ENCODE measurements at places on chromosomes 2 and 18. TPM values are rescaled to one million over a fixed set of nuclear protein-coding genes. Genes with fewer than 3 reads are reported as not detected.

GRCh38 chr18:37483221-37483971 lies 82.2 kb downstream of the CELF4 start:
- DNase-seq = no peak

DNA sequence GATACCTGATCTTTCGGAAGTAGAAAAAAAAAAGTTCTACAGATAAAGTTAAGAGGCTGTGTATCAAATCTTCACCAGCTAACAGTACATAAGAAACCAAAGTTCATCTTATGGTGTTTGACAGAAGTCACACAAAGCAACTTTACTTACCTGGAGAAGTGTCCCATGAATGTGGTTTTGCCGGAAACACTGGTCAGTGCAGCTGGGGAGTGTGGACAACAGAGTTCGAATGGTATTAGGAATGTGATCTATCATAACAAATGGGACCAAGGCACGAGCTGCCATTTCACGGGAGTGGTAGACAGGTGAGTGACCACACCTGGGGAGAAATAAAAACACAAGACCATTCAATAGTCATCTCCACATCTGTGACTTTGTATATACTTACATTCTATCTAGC lies 171.4 kb upstream of the ZFP36L2 start:
- no peak for DNase-seq

GRCh38 chr2:86522711-86523110 lies 40.5 kb downstream of the CHMP3 start:
- DNase-seq = no peak

COL3A1 gene
- not detected for polyA plus RNA-seq

DNA sequence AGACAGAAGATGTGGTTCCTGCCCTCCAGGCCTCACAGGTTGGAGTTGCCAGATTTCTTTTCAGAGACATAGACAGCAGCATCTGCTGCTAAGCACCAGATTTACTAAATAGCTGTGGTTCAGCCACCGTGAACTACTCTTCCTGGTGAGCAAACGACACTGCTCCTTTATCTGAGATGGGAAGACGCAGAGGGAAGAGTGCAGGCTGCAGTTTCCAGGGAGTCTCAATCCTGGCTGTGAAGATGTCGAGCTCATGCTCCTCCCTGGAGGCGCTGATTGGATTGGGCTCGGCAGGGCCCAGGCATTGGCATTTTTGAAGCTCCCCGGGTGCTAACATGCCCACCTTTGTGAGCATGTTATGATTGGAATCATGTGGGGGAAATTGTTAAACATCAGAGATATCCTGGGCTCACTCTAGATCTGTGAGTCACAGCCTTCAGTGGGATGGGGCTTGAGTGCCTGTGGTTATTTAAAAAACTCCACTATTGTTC lies 314.8 kb downstream of the TSN start:
- no peak for DNase-seq

ARHGAP15 gene
- 107 TPM for polyA plus RNA-seq

GRCh38 chr2:696999-697627 lies 19.9 kb upstream of the TMEM18 start:
- no peak for DNase-seq

RGPD5 gene
- 0.84 TPM for polyA plus RNA-seq

DNA sequence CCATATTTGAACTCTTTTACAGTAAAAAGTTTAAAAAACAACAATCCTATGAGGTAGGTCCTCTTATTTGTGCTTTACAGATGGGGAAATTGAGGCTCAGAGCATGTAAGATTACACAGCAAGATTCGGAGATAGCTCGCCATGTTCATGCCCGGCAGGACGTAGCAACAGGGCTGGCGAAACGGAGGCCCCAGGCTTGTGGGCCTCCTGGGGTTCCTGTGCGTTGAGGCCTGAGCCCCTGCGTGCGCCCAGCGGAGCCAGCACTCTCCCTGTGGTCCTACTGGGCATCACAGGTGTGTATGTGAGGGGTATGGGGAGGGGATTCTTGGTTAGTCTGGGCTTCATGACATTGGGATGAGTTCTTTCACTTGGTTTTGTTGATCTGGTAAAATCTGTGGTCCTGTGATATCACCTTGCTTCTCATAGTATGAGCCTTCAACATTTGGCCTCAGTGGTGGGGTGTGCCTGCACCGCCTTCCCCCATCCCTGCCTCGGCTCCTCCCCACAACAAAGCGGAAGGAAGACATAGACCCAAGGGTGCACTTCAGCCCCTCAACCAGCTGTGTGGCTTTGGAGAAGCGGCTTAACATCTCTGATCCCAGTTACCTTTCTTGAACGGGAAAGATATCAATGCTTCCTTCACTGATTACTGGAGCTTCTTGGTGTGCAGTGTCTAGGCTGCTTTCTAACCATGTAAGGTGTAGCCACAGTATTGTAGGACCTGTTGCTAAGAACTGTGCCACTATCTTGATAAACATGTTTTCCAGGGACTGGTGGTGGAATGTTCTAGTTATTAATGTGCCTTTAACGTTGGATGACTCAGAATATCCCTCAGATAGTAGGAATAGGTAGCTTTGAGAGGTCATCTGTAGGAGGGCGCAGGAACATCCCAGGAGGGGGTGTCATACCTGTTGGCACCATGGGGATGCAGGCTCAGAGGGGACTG lies 37.2 kb downstream of the HPCAL1 start:
- no peak for DNase-seq

GRCh38 chr2:44817256-44817655 lies 124.2 kb upstream of the SIX3 start:
- no peak for DNase-seq

DNA sequence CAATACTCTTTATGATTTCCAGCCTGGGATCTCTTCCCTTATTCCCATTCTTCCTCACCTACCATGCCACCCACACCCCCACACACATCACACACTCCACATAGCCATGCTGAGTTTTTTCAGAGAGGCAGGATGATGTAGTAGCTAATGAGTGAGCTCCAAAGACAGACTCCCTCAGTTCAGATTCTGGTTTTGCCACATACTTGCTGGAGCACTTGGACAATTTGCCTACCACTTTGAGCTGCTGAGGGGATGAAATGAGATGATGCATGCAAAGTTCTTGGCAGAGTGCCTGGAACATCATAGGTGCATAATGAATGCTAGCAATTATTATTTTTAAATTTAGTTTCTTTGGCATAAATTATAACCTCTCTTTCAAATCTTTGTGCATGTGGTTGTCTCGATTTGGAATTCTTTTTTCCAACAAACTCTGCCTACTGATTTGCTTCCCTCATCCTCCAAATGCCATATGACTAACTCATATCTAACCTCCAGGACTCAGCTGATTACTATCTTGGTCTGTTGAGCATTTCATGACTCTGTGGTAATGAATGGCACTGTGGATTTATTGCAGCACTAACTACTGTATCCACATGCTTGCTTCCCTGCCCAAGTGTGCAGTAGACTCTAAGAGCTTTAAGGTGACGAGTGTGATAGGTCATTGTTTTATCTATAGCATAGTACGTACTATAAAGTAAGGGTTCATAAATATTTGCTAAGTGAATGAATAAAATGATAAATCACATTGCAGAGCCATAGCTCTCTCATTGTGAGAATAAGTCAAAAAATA lies 99.1 kb downstream of the TACR1 start:
- no peak for DNase-seq

DNA sequence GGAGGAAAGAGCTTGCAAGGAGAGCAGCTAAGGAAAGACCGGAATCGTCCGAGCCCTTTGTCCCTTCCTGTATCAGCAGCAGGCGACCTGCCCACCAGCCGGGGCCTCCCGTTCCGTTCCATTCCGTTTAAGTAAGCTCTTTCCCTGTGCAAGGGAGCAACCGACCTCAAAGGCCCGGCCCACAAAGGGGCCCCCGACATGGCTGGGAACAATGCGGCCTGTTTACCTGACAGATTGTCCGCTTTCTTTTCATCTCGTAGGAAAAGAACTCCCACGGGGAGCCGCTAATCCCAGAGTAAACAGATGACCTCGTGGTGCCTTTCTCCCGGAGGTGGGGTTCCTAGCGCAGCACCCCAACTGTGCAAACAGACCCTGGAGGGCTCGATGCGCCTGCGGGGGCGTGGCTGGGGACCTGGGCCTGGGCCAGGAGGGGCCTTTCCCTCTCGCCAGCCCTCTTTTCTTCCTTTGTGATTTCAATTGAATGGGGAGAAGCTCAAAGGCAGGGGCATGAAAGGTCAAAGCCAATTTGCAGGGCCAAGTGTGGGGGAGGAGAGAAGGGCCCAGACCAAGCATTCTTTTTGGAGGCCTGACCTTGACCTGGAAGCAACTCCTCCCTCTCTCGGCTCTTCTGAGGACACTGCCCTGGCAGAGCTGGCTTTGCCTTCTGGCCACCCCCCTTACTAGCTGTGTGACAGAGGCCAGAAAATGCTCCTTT lies 120.2 kb downstream of the INHBB start:
- DNase-seq = no peak

CNGA3 gene
- polyA plus RNA-seq = not detected

DNA sequence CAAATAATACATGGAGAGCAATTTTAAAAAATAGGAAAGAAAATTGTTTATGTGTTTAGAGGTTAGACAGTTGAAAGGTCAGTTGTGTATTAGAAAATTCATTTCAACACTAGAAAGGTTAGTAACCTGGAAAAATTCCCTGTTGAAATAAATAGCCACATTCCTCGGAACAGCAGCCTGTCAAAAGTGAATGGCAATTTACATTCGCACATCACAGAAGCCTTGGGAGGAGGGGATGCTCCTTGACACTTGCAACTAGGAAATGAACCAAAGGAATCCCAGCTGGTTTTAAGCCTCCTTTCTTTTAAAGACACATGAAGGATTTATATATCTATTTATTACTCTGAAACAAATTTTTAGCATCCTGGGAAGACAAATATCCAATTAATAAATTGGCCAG lies 653.5 kb upstream of the LRRTM4 start:
- DNase-seq = no peak

RAD51AP2 gene
- not detected for polyA plus RNA-seq

- no peak for DNase-seq
Observed at GRCh38 chr18:61435064-61435652, 101.9 kb downstream of the CDH20 start.

SRD5A2 gene
- not detected for polyA plus RNA-seq

- DNase-seq = no peak
Observed at GRCh38 chr18:76483780-76484179, 11.3 kb downstream of the ZNF516 start.

TFCP2L1 gene
- 0.02 TPM for polyA plus RNA-seq

GRCh38 chr2:240588006-240588655 lies 1.6 kb downstream of the CAPN10 start:
- DNase-seq = no peak

PHLPP1 gene
- 0.50 TPM for polyA plus RNA-seq

IL1R1 gene
- polyA plus RNA-seq = 4.0 TPM

DNA sequence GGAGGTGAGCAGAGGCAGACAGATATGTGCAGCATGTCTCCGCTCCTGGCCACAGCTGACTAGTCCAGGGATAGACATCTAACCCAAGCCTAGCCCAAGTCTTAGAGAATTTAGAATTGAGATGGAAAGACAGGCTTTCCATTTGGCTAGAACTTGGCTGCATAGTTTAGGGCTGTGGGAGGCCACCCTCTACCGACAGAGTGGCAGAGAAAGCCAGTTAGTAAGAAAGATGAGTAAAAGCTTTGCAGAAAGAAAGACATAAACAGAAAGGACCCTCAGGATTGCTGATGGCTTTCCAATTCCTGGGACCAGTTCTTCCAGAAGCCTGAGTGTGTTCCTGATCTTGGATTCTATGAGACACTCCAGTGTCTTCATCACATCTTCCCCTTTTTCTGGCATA lies 62.1 kb downstream of the DYM start:
- DNase-seq = no peak

DNA sequence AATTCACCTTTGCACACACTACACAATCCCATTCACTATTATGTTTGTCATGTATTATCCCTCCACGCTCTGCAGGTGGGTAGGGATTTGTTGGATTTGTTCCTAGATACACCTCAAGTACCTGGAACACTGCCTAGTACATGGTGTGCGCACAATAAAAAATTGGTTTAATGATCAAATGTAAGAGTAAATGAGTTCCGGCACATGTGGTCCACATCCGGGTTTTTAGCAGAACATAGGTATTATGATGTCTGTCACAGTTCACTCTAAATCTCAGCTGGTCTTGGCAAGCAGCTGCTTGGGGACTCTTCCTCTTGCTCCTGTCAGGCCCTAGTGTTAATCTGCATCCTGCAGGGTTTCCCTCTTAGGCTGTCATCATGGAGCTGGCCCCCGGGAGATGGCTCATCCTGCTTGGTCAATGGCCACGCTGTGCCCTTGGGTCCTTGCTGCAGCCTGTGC lies 21.8 kb upstream of the IL1R1 start:
- DNase-seq = no peak

- DNase-seq = no peak
Observed at GRCh38 chr18:46275370-46275769, 171.2 kb downstream of the HAUS1 start.

DNA sequence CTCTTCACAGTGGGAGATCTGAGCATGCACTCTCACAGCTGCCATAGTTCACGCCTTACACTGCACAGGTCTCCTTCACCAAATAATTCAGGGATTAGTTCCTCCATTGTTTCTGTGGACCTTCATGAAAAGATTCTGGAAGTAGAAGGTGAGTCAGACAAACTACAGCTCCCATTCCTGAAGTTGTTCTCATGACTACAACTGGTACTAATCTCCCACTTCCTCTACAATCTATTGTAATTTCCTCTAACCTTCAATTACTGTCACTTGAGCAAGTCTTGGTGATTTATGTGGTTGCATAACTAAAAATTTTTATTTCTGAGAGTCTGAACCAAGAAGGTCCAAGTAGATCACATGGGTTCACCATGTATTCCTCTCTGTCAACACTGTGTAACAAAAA lies 128.7 kb downstream of the XIRP2 start:
- no peak for DNase-seq

BBS5 gene
- polyA plus RNA-seq = 0.69 TPM

CTLA4 gene
- not detected for polyA plus RNA-seq

DNA sequence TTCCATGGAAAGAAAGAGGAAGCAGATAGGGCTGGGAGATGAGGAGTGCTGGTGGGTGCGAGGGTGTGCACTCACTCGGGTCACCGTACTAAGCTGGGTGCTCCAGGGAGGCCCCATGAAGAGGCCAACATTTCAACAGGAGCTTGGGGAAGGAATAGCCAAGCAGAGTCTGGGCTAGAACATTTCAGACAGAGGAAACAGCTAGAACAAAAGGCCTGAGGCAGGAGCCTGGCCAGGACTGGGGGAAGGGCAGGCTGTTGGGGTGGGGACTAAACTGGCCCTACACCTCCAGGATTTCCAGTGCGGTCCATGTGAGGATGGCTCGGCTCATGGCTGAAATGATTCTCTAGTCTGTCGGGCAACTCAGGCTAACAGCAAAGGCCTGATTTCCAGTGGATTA lies 90.8 kb downstream of the ZFP36L2 start:
- no peak for DNase-seq

DNA sequence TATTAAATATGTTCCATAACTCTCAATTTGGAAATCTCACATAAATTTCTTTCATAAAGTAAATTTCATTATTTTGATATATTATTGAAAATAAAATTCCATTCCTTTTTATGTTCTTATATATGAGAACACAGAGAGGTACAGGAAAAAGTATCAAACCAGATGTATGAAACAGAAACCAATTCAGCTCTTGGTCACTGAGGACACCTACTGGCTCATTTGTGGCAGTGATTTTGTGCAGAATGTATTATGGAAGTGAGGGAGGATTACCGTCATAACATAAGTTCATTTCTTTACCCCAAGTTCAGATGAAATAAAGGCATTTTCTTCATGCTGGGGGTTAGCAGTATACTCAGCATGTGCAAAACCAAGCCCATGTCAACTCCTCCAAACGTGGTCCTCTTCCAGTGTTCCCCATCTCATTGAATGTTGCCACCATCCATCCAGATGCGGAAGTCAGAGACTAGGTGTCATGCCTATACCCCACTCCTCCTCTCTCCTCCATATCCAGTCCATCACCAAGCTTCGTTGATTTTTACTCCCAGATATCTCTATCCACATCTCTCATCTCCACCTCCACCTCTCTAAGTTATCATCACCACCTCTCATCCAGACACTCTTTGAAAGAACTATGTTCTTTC lies 41.7 kb upstream of the MALL start:
- no peak for DNase-seq

TRMT61B gene
- polyA plus RNA-seq = 13.1 TPM

Measured in immature natural killer cell (primary cell).